ENCODE measurements at places on chromosomes 16 and 17. TPM values are rescaled to one million over a fixed set of nuclear protein-coding genes. Genes with fewer than 3 reads are reported as not detected.

NFAT5 gene
- total RNA-seq, result 35.0 TPM

EMP2 gene
- 40.9 TPM for total RNA-seq

TMEM100 gene
- 54.0 TPM for total RNA-seq

STARD3 gene
- total RNA-seq, result 17.2 TPM

TMEM204 gene
- total RNA-seq, result 18.8 TPM

TP53TG3D gene
- not detected for total RNA-seq

TMEM220 gene
- total RNA-seq, result 2.6 TPM

SLC35G6 gene
- not detected for total RNA-seq

NCBP3 gene
- total RNA-seq, result 38.5 TPM

MYO15B gene
- 38.9 TPM for total RNA-seq

ODF4 gene
- total RNA-seq, result not detected

NOMO2 gene
- 83.4 TPM for total RNA-seq

LRRC37A gene
- total RNA-seq, result 5.2 TPM

CD19 gene
- 0.40 TPM for total RNA-seq

NPIPB13 gene
- 3.0 TPM for total RNA-seq

KRT9 gene
- total RNA-seq, result not detected

SPATA32 gene
- 0.20 TPM for total RNA-seq

MFSD11 gene
- 72.9 TPM for total RNA-seq

MAF gene
- 32.3 TPM for total RNA-seq
